ENCODE measurements at places on chromosomes 1 and 21.

- DNase-seq = no peak
These were observed at the start of gene GJC2 for GRCh38 chr1:228149406-228150119. Gene GJC2 (plus strand): TSS chr1:228149930. CDS start chr1:228157759, 7,829 bp downstream.

DNA sequence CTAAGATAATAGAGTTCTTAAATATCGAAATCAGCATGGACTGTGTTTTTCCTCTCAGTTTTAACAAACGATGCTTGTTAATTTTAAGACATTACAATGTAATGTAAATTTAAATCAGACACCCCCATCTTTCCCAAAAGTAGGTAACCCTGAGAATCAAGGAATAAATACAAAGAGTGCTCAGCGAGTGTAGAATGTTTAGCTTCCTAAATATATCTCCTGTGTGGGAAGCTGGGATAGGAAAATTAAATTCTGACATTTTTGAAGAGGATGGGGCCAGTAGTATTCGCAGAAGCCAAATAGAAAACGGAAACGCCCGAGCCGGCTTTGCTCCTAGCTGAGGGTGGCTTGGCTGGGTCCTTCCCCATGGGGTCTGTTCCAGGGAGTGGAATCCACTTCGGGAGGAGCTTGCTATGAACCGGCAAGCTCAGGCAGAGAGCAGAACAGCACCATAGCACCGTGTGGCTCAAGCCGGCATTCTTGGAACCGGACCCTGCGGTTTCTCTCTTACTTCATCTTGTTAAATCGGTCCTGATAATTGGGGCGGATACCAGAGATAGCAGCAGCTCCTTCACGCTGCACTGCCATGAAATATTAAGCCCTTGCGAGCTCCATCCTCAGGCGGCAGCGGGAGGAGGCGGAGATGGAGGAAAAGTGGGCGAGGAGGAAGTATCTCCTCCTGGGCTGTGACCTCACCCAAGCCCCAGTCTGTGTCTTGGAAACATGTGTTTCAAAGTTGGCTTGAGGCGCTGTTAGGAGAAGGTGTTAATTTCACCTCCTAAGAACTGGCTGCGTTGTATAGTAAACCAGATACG, 24.9 kb downstream of the MAP3K7CL start:
- no peak for DNase-seq

GRCh38 chr1:214330715-214331114, 49.8 kb downstream of the SMYD2 start:
- DNase-seq = no peak

GRCh38 chr21:42340187-42341050, 10.4 kb downstream of the TFF2 start:
- DNase-seq = no peak

GRCh38 chr21:34074283-34075090, 1.1 kb downstream of the MRPS6 start:
- peak; percentile 27 for DNase-seq

DNA sequence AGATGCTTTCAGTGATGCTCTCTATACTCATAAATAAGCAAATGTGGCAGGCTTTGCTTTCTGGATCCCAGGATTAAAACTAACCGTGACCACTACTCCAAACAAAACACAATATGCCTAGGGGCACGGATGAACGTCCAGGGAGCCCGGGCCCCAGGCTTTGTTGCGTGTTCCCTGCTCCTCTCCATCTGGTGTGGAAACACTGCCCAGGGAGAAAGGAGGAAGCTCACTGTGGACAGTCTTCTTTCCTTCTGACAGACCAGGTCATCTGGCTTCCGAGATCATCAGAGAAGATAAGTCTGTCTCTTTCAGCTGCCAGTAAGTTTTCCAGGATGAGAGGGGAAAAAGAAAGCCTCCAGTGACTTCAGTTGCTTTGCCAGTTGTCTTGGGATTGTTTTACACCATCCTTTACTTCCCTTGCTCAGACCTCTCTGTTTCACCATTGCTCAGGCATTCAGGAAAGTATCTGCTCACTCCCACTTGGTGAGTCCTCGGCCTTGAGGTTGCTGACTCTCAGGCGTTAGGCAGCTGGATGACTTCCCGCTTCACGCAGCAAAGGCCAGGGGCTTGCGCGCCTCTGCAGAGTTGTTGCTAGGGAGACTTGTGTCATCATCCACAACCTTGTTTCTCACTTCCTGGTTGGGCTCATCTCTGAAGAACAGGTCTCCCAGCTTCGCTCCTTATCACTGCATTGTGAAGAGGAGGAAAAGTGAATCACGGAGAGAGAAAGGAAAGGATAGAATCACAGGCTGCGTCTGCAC, 20.6 kb upstream of the PGD start:
- DNase-seq = no peak

DNA sequence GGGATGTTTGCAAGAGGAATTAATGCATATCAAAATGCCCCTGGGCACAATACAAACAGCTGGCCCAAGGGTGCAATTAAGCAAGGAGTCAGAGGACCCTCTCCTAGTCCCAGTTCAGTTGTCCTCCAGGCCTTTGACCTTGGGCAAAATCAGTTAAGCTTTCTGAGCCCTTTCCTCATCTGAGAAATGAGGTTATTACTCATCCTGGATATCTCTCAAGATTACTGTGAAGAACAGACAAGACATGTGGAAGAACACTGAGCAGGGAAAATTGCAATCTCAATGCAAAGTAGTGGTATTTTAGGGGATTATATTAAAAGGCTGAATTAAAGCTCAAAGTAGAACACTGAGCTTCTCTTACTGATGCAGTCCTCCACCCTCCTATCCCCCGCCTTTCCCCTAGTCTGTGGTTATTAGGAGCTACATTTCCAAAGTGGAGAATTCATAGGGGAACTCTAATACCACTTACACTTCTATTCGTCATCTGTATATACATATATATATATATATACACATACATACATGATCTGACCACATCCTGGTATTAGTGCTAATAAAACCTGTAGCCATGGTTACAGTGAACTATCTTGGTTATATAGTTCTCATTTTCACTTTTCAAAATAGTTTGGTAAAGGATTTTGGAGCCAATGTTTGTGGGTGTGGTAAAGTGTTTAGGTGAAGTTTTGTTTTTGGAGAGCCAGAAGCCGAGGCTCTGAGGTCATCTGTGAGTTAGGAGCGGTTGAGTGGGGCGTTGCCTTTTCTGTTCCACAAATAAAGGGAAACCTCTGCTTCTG, 18.1 kb downstream of the KIAA0040 start:
- DNase-seq = no peak

DNA sequence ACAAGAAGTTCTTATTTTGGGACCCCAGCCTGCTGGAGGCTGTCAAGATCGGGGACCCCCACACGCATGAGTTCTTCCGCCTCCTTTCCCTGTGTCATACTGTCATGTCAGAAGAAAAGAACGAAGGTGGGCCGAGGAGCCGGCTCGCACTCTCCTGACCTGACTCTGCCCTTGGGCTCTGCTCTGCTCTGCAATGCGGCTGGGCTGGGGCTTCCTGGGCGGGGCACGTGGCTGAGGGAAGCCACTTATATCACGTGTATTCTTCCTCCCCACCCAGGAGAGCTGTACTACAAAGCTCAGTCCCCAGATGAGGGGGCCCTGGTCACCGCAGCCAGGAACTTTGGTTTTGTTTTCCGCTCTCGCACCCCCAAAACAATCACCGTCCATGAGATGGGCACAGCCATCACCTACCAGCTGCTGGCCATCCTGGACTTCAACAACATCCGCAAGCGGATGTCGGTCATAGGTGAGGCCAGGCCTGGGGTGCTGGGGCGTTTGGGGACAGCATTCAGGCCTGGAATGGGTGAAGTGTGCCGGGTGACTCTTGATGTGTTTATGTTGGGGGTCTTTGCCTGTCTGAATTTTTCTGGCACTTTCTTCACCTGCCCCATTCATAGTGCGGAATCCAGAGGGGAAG, 17.6 kb downstream of the ATP8B2 start:
- peak; percentile 88 for DNase-seq

GRCh38 chr1:226417830-226418546, 10.1 kb upstream of the PARP1 start:
- DNase-seq = no peak

DNA sequence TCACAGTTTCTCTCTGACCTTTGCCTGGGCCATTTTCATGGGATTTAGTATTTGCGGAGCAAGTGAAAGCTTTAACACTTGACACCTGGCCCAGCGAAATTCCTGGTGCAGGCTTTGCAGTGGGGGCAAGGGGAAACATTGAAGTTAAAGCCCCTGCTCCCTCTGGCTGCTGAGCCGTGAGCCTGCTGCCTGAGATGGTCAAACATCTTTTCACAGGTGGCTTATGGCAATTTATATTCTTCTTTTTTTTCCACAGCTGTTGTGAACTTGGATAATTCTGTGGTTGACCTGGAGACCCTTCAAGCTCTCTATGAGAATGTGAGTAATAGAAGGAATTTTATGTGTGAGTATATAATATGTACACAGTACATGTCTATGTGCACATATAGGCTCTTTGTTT, 202.9 kb downstream of the FMN2 start:
- no peak for DNase-seq

DNA sequence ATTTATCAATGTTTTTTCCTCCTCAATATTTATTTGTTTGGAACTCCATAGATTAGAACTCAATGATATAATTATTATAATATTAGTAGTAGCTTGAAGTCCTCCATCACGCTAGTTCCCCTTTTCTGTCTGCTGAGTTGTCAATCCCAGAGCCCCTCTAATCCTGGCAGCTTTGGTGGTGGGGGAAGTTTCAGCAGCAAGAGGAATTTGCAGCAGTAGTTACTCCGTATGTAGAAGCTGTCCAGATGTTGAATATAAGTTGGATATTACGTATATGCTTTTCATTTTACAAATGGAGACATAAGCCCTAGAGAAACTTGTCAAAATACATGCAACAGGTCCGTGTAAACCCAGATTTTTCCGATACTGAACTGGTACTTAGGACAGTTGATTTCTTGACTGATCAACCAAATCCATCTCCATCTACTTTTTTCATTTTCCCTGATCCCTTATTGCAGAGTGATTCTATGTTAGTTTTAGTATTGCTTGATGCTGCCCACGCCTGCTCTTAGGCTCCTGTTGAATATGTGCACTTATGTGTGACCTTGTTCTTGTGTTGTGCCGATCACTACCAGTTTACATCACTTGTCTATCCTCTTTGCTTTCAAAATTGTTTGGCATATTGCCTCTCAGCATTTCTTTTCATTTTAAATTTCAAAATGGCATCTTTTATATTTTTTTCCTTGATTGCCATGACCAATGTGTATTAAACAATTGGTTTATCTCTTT, 28.1 kb downstream of the SMAP2 start:
- no peak for DNase-seq

DNA sequence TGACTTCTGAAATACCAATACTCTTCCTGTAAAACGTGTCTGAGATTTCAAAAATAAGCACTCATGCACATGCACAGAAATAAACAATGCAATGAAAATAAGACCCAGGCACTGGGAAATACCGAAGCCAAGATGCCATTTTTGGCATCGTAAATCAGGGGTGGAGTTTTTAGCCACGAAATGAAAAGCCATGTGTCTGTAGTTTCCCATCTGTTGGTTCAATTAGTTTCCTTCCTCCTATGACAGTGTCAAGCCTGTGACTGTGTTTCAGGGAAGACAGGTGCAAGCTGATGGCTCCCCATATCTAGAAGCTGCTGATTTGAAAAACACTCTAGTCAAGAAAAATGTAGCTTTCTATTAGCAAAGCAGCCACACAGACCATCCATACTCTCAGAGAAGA, 480.4 kb upstream of the CAMK1G start:
- DNase-seq = no peak

- no peak for DNase-seq
These were observed 12.3 kb upstream of the SSR2 start for GRCh38 chr1:156033011-156033410.

GRCh38 chr1:36168514-36168913, 12.6 kb downstream of the MAP7D1 start:
- no peak for DNase-seq

DNA sequence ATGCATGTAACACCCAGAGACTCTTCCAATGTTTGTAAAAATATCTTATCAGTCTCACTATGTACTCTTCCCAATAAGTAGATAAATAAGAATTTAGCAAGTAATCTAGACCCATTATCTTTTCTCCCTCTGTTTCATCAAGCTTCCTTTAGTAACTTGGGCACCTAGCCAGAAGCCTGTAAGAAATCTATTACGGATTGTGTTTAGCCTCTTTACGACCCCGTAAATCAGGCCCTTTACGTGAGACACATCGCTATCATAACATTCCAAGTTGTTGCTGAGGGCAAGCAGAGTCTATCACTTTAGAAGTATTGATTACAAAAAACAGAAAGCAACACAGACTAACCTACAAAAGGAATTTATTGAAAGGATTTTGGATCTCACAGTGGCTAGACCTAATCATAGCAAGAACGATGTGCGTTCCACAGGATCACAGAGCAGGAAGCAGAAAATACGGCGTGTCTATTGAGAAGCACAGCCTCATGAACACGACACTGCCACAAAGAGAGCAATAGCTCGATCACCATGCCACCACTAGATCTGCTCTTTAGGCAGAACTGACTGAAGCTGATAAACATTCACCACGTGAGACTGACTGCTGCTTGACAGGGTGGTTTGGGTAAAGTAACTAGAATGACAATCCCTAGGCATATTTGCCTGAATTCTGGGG, 922.1 kb downstream of the AMY1C start:
- DNase-seq = no peak

DNA sequence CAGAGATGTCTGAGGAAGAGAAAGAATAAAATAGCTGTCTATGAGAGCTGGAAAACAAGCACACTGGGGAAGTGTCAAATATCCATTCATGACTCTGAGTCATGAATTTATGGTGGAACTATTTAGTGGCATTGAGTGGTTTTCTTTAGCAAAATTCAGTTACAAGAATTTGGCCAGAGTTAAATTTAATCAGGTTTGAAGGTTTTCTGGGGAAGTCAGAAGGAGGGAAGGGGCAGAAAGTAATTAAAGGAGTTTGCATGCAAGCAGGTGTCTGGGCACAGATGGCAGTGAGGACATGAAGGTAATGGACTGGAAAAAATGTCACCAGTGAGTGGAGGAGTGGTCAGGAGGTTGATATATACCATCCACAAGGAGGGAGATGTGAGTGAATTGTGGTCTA, 121.9 kb upstream of the IVNS1ABP start:
- no peak for DNase-seq

DNA sequence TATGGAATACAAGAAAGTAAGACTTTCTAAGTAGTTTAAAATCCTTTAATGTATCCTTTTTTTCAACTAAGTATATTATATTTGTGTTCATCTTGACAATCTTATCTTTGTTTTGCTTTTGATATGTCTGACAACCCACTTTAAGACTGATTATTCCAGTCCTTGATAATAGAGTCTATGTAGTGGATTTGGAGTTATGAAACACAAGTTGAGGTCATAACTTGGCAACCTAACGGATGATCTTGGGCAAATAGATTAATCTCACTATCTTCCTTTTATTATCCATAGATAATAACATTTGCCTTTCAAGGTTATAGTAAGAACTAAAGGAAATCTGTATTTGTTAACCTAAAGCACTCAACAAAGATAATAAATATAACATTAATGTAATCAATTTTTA, 4.8 kb upstream of the GBP2 start:
- no peak for DNase-seq

DNA sequence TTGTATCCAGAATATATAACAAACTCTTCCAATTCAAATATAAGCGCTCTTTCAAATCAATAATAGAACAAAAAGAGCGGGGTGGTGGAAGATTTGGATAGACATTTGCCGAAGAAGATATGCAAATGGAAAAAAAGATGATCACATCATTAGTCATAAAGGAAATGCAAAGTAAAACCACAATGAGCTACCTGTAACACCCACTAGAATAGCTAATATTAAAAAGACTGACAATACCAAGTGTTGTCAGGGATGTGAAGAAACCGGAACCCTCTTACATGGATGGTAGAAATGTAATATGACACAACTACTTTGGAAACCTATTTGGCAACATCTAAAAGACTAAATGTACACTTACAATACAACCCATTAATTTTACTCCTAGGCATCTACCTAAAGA, 5.7 kb upstream of the TRAF5 start:
- DNase-seq = no peak

GRCh38 chr1:216430744-216431143, 7.5 kb upstream of the USH2A start:
- DNase-seq = no peak

Measured in activated naive CD4-positive, alpha-beta T cell treated with anti-CD3 and anti-CD28 coated beads, Interleukin-2, amount 10 ng/mL, durations not matched to agents 7 days and 5 days (primary cell).